ENCODE measurements at places on chromosomes 7 and 10.
A peak's percentile ranks its signal among the peaks of the same experiment; 100 is the strongest.

- no peak for DNase-seq
Observed at GRCh38 chr10:43090188-43090587, 13.3 kb downstream of the RET start.

DNA sequence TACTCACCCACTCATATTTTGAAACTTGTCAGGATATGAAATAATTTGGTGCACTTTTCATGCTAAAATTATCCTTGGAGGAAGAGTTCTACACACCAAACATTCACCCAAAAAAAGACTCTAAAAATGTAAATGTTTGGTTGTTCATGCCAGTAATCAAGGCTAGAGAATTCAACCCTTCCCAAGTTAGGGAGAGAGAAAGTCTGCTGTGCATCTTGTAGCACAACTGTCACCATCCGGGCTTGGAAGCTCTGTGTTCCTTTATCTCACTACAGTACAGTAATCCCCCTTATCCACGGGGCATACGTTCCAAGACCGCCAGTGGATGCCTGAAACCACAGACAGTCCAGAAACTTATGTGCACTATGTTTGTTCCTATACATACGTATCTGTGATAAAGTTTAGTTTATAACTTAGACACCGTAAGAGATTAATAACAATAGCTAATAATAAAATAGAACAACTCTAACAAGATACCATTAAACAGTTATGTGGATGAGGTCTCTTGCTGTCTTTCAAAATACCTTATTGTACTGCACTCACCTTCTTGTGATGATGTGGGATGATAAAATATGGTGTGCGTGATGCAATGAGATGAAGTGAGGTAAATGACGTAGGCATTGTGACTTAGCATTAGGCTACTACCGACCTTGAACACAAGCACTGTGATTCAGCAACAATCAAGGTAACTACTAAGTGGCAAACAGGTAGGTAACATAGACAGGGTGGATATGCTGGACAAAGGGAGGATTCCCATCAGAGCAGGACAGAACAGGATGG, 24.6 kb upstream of the HECTD2 start:
- no peak for DNase-seq

- DNase-seq, result no peak
Observed at GRCh38 chr10:132706701-132707100, 79.2 kb downstream of the NKX6-2 start.

DNA sequence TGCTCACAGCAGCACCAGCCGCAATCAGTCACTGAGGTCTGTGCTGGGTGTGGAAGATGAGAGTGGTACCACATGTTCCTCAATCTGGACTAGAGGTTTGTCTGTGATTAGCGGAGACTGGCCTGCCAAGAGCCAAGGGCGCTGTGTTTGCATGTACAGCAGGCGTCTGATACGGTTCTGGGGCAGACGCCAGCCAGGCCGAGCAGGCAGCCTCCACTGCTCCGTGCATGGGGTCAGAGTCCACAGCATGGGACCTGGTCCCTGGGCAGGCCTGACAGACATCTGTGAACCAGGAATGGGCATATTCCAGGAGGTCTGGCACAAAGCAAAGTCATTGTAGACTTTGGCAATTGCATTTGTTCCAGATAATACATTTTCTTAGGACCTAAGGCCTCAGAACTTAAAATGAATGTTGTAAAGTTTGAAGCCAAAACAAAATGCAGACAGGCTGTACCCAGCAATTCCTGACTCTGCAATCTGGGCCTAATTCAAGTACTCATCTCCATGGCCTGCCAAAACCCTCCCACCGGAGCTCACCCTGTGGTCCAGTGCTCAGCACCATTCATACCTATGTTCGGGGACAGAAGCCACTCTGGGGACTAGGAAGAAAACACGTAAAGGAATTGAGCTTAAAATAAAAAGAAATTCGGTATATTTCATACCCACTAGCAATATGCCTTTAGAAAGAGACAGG, 50.0 kb upstream of the FAM20C start:
- DNase-seq, result no peak

- DNase-seq, result no peak
Observed at GRCh38 chr10:11144626-11145494, 127.2 kb downstream of the CELF2 start.

- DNase-seq, result no peak
Observed at GRCh38 chr10:129968020-129968852, 4.2 kb upstream of the EBF3 start.

DNA sequence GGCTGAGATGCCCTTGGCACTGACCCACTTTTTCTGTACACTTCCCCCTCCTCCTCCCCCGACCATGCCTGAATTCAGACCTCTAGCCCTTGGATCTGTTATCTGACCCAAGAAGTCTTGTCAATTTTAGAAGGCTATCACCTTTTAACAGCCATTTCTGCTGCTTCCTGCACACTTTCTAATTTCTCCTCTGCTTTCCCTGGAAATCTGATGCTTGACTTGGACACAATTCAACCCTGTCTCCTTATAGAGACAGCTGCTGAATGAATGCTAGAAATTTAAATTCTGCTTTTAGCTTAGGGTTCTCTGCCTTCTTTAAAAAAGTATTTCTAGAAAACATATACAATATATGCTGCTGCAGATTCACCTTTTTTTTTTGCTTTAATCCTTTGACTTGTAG, 417.9 kb upstream of the KLF6 start:
- DNase-seq, result no peak

DNA sequence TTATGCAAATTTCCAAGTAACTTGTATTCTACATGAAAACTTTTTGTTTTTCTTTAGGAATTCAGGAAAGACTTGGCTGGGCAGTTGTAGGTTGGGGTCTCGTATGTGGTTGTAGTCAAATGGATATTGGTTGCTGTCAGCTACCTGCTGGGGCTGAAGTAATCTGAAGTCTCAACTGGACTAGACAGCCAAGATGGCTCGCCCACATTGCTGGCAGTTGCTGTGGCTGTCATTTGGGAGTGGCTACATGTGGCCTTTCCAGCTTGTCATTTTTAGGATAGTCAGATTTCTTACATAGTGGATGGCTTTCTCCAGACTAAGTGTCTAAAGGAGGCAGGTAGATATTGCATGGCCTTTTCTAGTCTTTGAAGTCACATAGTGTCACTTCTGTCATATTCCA, 32.6 kb downstream of the EXOC6 start:
- no peak for DNase-seq

DNA sequence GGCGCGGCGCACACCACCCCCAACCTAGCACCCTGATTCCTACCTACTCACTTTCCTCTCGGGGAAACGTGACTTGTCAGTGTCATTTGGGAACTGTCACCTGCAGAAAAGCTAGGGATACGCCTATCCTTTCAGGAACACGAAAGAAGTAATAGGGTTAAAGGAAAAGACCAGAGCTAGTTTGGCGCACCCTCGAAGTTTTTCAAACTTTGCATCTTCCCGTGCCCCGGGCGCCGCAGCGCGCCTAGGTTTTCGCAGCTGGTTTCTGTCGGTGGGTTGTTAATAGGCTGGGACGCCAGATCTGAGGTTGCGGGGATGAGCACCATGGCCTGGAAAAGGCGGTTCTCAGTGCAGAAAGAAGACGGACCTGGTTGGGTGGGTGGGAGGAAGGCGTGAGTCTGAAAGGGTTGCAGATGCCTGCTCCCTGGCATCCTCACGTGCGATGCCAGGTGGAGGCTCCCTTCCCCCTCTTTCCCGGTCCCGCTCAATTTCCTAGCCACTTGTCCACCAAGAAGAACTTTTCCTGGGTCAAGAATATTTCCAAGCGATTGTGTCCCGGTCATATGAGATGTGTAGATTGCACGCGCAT, 568 bp upstream of the MEOX2 start:
- no peak for DNase-seq

DNA sequence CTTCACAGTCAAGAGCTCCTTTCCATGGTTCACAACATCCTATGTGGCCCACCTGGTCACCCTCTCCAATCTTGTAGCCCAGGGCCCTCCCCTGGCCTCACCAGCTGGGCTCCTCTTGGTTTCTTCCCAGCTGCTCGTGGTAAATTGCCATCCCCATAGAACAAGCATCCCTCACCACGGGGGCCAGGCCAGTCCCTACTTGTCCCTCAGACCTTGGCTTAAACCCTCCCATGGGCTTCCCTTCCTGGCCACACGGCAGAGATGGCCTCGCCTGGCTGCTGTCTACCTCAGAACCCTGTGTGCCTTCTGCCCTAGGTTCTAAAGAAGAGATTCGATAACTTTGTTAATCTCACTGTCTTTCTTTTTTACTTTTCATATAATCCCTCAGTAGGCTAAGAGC, 153.3 kb upstream of the TCERG1L start:
- DNase-seq, result no peak

DNA sequence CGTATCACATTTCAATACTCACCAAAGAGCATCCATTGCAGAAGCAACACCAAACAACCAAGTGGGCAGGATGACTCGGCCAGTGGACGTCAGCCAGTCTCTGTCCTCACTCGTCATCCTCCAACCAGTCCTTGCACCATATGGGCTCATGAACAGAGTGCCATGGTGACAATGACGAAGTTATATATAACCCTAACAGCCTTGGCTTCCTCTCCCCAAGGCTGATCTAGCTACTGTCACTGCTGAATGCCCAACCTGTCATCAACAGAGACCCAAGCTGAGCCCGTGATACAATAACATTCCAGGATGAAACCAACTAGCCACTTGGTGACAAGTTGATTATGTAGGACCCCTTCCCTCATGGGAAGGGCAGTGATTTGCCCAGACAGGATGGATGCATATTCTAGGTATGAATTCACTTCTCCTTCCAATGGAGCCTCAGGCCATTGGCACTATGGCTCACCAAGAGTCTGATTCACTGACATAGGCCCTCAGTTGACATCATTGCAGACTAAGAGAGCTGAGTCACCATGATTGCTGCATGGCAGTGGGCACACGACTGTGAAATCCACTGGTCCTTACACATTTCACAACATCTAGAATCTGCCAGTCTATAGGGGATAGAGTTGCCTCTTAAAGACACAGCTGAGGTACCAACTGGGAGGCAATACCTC, 26.3 kb upstream of the PPIF start:
- DNase-seq, result peak; percentile 47

DNA sequence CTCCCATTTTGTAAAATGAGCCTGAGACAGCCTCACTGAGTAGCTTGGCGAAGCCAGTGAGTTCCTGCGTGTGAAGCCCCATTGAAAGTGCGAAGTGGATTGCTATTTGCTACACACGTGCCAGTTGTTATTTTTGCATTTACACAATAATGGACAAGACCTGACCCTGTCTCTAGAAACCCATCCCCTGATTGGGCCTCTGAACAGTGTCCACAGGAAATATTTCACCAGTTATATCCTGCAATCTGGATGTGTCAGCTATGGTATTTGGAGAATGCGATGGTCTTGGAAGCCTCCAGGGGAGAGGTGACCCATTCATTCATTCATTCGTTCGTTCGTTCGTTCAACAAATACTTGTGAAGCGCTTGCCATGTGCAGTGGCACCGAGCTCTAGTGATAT, 37.1 kb downstream of the COL13A1 start:
- no peak for DNase-seq

DNA sequence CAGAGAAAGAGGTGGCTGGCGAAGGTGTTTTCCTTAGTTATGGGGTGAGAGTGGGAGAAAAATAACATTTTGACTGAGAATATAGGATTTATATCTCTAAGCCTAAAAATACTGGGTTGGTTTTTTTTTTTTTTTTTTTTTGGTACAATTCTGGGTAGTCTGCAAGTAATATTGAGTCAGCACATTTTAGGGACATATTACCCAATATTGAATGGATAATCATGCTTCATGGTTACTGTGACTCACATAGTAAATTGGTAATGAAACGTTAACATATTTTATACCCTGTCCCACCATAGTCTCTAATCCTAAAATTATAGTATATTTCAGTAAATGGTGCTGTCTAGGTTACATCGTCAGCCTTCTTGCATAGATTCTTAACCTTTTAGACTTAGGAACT, 91.4 kb downstream of the TPST1 start:
- DNase-seq, result no peak

GRCh38 chr10:51617576-51618235, 81.7 kb downstream of the CSTF2T start:
- DNase-seq, result no peak

DNA sequence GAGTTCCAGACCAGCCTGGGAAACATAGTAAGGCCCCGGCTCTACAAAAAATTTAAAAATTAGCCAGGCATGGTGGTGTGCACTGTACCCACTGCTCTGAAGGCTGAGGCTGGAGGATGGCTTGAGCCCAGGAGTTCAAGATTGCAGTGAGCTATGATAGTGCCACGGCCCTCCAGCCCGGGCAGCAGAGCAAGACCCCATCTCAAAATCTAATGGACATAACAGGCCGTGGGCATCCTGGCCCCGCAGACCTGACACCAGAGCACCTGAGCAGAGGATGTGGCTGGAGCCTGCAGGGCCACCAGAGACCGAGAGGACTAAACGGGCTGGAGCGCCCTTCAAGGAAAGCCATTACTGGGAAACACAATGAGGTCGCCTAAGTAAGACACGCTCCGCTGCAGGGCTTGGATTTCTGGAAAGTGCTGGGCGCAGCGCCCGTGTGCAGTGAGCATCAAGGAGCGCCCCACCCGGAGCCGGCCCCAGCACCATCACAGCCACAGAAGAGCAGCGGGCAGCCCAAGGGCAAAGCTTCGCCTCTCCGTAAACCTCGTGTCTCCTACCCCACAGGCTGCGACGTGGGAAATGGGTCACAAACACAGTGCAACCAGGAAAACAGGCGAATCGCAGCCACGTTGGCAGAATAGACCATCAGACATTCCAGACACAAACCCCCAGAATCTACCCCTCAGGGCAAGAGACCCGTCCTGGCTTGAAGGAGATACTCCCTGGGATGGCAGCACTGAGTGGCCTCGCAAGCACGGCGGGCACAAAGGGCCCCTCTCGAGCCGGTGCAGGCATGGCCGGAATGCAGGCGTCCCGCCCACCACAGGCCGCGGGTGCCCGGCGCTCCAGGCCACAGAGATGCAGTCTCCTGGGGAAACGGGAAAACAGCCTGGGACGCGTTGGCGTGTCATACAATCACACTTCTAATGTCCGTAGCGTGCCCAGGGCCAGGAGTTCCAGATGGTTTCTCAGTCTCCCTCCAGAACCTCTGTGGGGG, 4.9 kb downstream of the RADIL start:
- DNase-seq, result no peak

All from stimulated activated CD8-positive, alpha-beta memory T cell treated with anti-CD3 and anti-CD28 coated beads, Interleukin-4, amount 100 ng/mL, for 48 hours (primary cell).